Gastrocnemius medialis (tissue), 4 donors: ENCODE measurements at places on chromosomes 7 and 10.

DNA sequence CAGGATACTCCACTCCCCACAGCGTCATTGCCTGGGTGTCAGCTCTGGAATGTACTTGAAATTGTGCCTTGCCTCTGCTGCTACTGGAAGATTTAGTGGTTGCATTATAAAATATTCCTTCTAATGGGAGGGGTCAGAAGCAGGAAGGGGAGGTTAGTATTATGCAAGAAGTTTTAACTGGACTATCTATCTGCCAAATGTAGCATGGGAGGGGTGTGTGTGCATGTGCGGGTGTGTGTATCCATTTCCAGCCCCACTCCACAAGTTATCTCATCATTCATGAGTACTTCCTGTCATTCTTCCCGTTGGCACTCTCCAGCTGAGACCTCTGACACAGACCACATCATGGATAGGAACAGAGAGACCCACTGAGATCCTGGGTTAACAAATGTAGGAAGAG lies 13.4 kb downstream of the MBL2 start:
- no peaks in the 10 kb centered on the region for H3K36me3 ChIP-seq
- no peak overlapping the region for H3K4me3 ChIP-seq
- DNase-seq, result no peak
- H3K27ac ChIP-seq, result no peak overlapping the region
- no peaks in the 10 kb centered on the region for H3K27me3 ChIP-seq

GRCh38 chr7:129069021-129069420 lies 14.1 kb upstream of the TNPO3 start:
- H3K27ac ChIP-seq, result no peak overlapping the region
- DNase-seq, result no peak
- no peaks in the 10 kb centered on the region for H3K36me3 ChIP-seq
- H3K4me1 ChIP-seq, result no peaks in the 10 kb centered on the region
- peaks cover 3% of the 10 kb centered on the region for H3K27me3 ChIP-seq

- no peaks in the 10 kb centered on the region for H3K4me1 ChIP-seq
- H3K27me3 ChIP-seq, result no peaks in the 10 kb centered on the region
- H3K36me3 ChIP-seq, result no peaks in the 10 kb centered on the region
- no peak overlapping the region for H3K4me3 ChIP-seq
- DNase-seq, result no peak
Measured at GRCh38 chr10:7445474-7446185, 34.8 kb upstream of the SFMBT2 start.

DNA sequence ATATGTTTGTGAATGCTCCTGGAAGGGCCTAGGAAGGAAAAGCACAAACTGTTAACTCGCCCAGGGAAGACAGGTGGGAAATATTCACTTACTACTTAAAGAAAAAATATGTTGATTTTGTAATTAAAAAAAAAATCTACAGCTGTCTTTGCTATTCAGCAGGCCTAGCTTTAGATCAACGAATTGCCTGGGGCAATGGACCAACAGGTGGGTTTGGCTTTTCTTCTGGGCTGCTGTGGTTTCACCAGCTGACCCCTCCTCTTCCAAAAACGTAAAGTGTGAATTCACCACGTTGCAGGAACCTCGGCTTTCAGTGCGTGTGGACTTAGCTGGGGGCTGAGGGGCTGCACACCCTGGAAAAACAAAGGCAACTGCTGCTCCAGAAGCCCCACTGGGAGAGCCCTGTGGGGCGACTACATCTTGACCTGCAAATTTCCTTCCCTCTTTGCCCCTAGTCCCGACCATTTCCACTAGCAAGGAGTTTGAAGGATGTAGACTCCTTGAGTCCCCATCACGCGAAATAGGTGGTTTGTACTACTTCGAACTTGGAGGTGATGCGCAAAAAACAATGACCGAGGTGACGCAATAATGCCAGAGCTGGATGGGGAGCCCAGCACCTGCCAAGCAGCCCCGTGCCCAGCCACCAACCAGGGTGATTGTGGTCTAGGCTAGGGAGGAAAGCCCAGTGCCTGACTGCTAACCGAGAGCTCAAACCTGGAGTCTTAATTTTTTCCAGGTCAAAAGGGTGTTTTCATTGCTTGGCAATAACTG lies 7.4 kb downstream of the PRLHR start:
- H3K36me3 ChIP-seq, result no peaks in the 10 kb centered on the region
- H3K4me1 ChIP-seq, result no peaks in the 10 kb centered on the region
- H3K27me3 ChIP-seq, result no peaks in the 10 kb centered on the region
- no peak for DNase-seq
- H3K4me3 ChIP-seq, result no peak overlapping the region

- H3K27me3 ChIP-seq, result no peaks in the 10 kb centered on the region
- no peak overlapping the region for H3K27ac ChIP-seq
- DNase-seq, result no peak
- H3K36me3 ChIP-seq, result no peaks in the 10 kb centered on the region
- no peaks in the 10 kb centered on the region for H3K4me1 ChIP-seq
Measured at GRCh38 chr7:18434171-18434570, 61.4 kb upstream of the HDAC9 start.

GRCh38 chr7:89064831-89065230 lies 269.3 kb upstream of the TEX47 start:
- H3K27me3 ChIP-seq, result no peaks in the 10 kb centered on the region
- H3K27ac ChIP-seq, result no peak overlapping the region
- H3K4me3 ChIP-seq, result no peak overlapping the region
- DNase-seq, result no peak
